SHP77 (cell line): ENCODE measurements at places on chromosomes 3 and 15.

DNA sequence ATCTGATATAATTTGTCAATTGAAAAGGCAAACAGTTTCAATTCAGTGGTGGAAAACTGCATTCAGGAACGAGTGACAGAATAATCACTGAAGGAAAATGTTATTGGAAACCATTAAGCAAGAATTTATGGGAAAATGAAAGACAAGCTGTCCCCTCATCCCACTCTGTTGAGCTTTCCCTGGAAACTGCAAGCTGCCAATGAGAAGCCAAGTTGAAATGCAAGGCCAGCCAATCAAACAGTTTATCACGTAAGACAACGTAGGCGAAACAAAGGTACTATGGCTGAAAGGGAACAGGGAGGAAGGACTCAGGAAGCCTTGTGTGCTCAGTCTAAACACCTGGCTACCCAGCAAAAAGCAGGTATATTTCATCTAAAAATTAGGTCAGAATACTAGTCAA is 187.9 kb upstream of the ATP10A start:
- DNase-seq, result no peak

DNA sequence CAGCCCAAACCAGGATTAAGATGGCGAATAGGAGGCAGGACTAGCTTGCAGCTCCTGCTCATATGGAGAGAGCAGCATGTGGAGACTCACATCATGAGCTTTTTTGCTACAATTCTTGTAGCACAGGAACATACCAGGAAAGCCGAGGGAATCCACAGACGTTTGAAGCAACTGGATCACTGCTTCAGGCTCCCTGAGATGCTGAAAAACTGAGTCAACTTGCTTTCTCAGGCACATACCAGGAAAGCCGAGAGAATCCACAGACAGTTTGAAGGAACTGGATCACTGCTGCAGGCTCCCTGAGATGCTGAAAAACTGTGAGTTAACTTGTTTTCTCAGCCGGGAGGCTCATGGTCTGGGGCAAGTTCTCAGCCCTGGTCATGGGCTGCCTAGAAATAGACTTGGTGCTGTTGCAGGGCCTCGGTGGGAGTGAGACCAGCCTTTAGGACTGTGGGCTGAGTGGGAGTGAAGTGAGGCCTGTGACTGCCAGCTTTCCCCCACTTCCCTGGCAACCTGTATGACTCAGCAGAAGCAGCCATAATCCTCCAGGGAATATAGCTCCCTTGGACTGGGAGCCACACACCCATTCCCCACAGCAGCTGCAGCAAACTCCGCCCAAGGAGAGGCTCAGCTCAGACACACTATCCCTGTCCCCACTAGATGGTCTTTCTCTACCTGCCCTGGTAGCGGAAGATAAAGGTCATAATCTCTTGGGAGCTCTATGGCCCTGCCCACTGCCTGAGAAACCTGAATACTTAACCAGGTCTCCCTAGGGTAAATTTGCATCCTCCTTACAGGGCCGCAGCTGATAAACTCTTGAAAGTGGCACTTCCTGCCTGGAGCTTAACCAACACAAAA is 51.9 kb upstream of the PFN2 start:
- DNase-seq, result no peak

DNA sequence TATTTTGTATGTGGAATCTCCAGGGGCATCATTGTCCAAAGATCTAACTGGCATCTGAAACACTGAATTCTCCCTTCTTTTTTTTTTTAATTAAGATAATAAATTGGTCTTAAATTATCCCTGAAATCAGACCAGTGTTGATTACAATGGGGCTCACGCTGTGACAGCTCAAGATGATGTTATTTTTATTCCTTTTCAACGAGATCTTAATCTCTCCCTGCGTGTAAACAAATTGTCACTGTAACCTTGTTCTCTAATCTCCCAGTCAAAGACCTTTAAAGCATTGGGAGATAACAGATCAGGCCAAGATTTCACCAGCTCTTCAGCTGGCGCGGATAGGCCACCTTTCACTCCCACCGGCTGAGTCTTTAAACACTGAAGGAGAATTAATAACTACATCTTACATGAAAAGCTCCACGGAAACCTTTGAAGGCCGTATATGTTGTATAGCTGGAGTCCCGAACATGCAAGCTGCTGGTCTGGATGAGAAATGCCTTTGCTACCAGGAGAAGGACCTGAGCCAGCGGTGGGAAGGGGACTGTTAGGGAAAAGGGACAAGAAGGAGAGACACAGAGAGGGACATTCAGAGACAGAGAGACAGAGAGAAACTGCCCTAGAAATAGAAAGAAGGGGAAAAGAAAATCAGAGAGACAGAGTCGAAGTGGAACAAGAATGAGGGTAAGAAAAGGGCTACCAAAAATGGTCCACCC is 418.8 kb upstream of the NR2F2 start:
- DNase-seq, result no peak

DNA sequence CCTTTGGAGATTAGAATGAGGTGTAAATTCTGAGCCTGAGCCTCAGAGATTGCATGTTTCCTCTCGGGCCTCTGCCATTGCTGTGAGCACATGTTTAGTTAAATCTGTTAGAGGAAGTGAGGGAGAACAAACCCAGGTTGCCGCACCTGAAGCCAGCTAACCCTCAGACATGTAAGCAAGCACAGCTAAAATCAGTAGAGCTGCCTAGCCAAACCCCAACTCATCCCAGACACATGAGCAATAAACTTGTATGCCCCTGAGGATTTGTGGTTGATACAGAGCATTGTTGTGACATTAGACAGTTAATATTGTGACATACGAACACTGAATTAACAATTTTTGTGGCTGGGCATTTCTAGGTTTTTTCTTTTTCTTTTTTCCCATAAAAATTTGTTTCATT is 41.9 kb downstream of the NMD3 start:
- DNase-seq, result no peak

DNA sequence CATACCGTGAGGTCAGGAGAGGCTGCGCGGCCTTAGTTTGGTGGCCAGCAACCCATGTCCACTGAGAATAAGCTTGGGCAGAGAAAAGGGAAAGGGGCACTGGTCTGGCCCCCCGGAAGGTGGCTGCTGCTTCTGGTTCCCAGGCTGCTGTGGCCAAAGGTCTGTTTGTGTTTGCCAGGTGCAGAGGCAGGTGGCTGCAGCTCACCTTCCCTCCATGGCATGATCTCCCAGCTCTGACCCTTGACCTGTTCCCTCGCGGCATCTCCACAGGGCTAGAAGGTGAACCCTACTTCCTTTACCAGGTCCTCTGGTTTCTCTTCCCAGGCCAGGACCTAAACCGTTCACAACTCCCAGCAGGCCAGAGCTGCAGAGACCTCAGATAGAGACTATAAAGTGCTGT is 13.8 kb downstream of the VPS18 start:
- DNase-seq, result no peak

DNA sequence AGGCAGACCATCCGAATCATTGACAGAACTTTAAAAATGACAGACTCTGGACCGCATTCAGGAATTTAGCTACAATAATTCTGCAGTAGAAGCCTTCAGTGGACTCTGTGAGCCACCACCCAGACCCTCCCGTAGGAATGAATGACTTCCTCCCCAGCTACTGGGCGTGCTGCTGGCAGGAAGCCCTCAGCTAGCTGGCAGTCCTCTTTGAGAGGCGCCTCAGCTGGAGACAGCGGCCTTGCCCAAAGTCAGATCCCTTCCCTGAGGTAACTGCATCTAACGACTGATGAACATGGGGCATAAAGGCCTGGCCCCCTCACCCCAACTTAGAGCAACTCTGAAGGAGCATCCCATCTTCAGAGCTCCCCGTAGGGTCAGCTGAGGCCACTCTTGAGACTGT is 25.8 kb downstream of the CRABP1 start:
- DNase-seq, result no peak

GRCh38 chr15:74337146-74337545 is 30.3 kb downstream of the CYP11A1 start:
- DNase-seq, result no peak

- no peak for DNase-seq
Observed at GRCh38 chr3:16122155-16122554, 52.3 kb upstream of the GALNT15 start.

DNA sequence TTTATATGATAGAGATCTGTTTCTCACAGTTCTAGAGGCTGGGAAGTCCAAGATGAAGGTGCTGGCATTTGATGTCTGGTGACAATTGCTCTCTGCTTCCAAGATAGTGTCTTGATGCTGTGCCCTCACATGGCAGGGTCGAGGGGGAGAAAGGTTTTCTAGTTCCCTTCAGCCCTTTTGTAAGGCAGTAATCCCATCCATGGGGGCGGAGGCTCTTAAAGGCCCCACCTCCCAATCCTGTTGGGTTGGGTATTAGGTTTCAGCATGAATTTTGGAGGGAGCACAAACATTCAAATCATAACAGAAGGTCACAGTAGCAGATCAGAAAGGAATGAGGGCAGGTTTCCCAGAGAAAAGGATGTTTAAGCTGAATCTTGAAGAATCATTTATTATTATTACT is 601.7 kb upstream of the ZNF717 start:
- no peak for DNase-seq

DNA sequence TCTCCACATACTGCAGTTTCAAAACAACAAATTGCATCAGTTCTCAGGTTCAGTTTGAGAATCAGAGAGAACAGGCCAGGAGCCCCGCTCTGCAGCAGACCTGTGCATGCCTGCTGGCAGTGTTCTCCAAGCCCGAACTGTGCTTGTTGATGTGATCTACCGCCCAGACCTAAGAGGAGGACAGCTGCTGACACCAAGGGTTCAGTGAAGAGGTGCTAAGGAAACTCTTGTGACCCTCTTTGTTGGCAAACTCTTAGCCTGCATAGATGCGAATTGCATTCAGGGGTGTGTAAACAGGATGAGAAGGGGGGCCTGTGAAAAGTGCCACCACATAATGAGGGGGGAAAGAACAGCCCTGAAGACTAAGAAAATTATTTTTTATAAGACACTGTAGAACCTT is 89.8 kb downstream of the PDE8A start:
- DNase-seq, result no peak

DNA sequence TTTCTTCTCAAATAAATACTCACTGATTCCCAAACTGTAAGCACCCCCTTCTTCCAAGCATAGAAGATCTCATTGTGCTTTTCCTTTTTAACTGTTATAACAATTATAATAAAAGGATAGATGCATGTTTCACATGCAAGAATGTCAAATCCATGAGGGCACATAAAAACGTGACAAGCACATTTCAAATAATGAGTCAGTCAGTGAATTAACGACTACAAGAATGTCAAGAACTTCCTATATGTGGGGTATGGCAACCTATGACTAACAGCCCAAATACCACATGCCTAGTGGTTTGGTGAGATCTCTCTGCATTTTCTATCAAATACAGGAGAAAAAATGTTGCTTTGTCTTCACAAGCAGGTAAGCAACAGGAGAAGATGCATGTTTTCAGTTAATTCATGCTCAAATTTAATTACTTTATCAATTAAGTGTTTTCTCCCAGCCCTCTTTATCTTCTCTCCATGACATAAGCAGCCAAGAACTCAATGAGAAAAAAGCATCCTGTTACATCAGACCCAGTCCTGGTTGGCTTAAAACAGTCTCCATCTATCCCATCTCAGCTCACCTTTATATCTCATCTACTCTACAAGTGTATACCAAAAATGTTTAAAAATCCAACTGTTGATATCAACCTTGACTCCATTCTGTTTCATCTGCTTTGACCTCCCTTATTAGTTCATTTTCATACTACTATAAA is 181.5 kb upstream of the LMCD1 start:
- DNase-seq, result no peak

GRCh38 chr3:46538803-46539442 is 27.2 kb downstream of the LRRC2 start:
- no peak for DNase-seq

DNA sequence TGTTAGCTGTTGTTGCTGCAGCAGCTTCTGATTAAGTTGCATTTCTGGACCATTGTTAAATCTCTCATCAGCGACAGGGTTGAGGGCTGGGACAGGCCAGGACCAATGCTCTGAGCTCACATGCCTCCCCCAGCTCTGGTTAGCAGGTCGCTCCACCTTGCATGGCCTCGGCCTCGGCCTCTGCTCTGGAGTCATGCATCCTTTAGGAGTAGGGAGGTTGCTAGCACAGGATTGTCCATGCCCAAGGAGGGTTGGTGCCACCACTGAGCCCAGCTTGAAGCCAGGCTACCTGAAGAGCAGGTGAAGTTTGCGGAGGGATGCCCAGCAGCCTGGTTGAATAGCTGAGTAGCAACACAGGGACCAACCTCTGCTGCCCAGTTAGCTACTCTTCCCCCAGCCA is 11.2 kb upstream of the CPNE9 start:
- DNase-seq, result no peak

GRCh38 chr3:61608072-61608471 is 46.7 kb downstream of the PTPRG start:
- no peak for DNase-seq

GRCh38 chr15:101099183-101099582 is 152.7 kb downstream of the CHSY1 start:
- DNase-seq, result no peak
